ENCODE measurements at places on chromosomes 2 and 18. TPM values are rescaled to one million over a fixed set of nuclear protein-coding genes. Genes with fewer than 3 reads are reported as not detected.

GRCh38 chr2:110714452-110715224 is 17.7 kb upstream of the ACOXL start:
- DNase-seq, result no peak

DNA sequence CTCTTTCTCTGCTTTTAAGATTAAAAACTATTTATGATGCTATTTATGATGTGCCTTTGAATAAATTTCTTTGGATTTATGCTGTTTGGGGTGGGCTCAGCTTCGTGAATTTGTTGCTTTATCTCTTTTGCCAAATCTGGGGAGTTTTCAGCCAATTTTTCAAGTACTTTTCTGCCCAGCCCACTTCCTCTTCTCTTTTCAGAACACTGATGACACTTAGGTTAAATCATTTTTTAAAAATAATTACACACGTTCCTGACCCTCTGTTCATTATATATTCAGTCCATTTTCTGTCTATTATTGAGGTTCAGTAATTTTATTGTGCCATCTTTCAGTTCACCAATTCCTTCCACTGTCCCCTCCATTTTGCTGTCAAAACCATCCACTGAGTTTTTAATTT is 14.8 kb upstream of the BCL2L11 start:
- DNase-seq, result no peak

DNA sequence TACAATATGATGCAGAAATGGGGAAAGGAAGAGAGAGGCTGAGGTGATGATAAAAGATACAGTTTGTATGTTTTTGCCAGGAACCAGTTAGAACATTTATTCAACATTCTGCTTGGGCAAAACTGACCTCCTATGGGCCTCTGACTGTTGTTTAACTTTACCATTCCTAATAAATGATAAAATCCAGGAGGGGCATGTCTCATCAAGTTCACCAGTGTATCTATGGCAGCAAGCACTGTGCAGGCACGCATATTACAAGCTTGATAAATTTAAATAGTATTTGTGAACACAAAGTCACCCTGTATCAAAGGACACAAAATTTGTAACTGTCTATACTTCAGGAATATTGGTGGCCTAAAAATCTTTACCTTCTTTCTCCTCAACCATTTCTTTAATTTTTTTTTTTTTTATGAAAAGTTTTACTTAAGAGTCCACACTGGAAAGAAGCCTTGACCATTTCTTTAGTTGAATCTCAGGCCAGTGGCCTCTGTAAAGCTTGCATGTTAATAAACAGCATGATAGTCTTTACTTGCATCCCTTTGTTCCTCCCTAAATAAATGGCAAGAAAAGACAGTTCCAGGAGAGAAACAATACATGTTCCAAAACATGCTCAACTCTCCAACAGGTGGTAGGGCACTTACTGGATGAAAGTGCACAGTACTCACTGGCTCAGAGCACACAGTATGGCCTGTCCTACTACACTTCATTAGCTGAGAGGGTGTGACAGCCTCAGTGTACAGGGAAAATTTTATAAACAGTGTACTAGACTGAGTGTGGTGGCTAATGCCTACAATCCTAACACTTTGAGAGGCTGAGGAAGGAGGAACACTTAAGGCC is 52.3 kb downstream of the SOS1 start:
- no peak for DNase-seq

DNA sequence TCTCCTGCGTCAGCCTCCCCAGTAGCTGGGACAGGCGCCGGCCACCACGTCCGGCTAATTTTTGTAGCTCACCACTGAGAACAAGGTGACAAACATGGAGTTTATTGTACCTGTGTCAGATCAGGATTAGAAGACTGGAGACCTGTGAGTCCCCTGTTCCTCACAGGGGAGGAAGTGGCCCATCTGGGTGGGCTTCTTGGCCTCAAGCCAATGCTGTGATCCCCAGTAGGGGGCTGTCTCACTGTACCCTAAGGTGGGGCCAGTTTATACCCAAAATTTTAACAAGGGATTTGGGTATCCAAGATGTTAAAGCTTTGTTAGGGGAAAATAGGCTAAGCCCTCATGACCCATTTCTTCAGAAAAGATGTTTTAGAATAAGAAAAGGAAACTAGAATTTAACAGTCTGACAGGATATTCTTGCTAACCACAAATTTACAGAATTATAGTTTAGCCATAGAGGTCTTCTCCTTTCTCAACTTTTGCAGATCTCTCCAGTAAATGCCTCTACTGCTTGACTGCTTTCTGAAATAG is 16.3 kb downstream of the PCBP1 start:
- no peak for DNase-seq

DNA sequence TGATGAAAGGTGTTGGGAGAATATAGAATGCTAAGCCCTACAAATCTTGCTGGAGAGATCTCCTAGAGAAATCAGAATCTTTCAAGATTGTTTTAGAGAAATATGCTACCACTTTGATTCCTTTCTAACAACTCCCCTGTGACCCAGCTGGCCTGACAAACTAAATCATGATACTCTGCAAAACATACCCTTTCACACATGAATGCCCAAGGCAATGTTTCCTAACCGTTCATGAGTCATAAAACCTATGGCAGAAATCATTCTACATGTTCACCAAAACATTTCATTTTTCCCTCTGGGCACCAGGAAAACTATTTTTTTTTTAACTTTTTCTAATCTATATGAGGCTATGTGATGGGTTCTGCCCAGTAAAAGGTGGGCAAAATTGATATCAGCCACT is 77.8 kb upstream of the SETBP1 start:
- no peak for DNase-seq

- no peak for DNase-seq
Measured at GRCh38 chr2:217897816-217898806, 104.7 kb downstream of the TNS1 start.

GRCh38 chr2:47870641-47871540 is 35.4 kb downstream of the FBXO11 start:
- DNase-seq, result no peak

GRCh38 chr18:35782926-35783325 is 189.6 kb upstream of the RMP24 start:
- DNase-seq, result no peak

- DNase-seq, result no peak
Measured at GRCh38 chr2:198117406-198118041, 313.1 kb downstream of the PLCL1 start.

DNA sequence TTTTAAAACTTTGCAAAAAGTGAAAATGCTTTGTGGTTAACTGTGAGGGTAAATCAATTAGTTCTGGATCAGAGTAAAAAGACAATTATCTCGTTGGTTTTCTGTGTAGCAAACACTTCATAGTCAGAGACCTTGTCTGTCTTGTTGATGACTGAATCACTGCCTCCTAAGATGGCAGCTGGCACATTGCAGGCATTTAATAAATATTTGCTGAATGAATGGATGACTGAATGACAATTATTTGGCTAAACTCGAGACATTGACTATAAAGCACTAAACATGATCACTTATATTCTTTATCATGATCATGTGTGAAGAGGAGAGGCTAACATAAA is 96.2 kb downstream of the MAIP1 start:
- DNase-seq, result no peak

- no peak for DNase-seq
Measured at GRCh38 chr2:147450661-147451510, 393.9 kb upstream of the ACVR2A start.

DNA sequence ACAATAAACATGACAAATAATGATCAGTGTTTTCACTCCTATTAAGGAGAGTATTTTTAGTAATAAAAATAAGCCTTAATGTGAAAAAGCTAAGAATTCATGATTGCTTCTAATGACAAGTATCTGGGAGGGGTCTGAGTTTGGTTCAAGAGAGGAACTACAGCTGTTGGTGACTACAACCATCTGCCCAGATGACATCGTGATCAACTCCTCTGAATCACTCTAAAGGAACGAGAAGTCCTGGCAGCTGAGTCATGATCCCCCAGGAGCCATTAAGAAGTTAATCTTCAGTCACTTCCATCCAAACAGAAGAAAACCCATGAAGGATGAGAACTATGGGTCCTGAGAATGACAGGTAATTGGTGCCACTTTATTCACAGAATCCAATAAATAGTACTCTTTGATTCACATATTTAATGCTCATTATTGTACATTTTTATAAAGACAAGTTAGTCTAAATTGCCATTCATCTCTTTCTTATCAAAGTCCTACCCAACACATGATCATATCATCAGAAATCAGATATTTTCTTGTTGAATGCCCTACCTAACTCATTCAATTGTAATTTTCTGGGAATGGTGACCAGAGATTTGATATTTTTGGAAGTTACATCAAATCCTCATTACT is 6.8 kb downstream of the TFPI start:
- DNase-seq, result peak; percentile 90

- DNase-seq, result no peak
Measured at GRCh38 chr2:3911882-3912455, 208.6 kb downstream of the DCDC2C start.

DNA sequence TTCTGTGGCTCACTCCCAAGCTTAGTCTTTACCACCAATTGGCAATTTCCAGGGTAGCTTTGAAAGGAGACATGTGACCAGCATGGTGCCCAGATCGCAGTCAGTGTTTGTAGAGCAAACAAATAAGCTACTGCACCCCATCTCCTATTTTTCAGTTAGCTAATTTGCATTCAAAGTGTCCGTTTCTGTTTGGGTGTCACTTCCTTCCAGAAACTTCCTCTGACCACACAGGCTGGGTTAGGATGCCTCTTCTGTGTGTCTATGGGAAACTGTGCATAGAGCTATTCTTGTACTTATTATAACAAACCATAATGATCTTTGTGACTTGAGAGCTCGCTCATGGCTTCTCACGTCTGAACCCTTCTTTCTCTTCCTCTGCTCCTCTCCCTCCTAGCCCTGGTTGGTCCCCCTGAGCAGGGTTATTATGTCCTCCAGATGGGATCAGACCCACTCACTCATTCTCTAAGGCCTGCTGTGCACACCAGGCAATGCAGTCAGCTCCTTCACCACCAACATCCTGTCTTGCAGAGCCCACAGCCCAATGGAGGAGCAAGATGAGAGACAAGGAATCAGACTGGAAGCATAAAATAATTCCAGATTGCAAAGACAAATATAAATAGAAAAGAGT is 101.2 kb upstream of the ALK start:
- DNase-seq, result no peak

GRCh38 chr2:10075101-10075500 is 5.1 kb downstream of the CYS1 start:
- no peak for DNase-seq

- DNase-seq, result no peak
Measured at GRCh38 chr2:119366161-119366648, 429 bp downstream of the C2orf76 start.

DNA sequence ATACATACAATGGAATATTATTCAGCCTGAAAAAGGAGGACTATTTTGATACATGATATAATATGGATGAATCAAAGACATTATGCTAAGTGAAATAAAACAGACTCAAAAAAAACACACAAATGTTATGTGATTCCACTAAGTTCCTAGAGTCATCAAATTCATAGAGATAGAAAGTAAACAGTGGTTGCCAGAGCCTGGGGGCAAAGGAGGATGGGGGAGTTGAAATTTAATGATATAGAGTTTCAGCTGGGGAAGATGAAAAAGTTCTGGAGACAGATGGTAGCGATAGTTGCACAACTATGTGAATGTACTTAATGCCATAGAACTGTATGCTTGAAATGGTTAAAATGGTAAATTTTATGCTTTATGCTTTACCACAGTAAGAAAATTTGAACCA is 119.7 kb downstream of the METTL4 start:
- DNase-seq, result no peak

DNA sequence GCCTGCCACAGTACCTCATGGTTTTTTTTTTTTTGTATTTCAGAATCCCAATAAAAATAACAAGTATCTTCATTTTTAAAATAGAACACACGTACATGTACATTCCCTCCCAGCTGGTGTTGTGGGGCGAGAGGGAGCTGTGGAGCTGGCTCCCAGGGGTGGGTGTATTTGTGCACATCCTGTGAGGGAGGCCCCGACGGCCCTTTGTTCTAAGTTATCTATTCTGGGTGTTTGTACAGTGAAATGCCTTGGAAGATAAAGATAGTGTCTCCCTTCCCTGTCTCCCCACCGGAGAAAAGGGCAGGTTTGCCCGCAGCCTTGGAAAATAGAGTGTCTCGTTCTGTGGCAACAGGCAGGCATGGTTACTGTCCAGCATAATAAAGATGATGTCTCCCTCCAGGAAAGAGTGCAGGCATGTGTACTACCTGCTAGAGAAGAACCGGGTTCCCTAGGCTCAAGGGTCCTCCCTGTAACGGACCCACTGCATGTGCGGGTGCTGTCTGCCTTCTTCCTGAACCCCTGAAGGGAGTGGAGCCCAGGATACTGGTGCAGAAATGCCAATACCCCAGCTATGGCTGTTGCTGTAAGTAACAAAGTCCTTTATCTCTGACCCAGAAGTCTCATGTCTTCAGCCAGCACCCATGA is 12.1 kb upstream of the ALLC start:
- no peak for DNase-seq

Gene EVA1A
- 67.0 TPM for total RNA-seq

Gene CYRIA
- total RNA-seq, result 2.0 TPM

Gene SERPINB3
- total RNA-seq, result 0.12 TPM

Gene UGT1A6
- 5.1 TPM for total RNA-seq

Gene LRATD1
- 14.1 TPM for total RNA-seq

Gene LTBP1
- 43.9 TPM for total RNA-seq

Gene LYG2
- not detected for total RNA-seq
